ENCODE measurements at places on chromosomes 1 and 21.

DNA sequence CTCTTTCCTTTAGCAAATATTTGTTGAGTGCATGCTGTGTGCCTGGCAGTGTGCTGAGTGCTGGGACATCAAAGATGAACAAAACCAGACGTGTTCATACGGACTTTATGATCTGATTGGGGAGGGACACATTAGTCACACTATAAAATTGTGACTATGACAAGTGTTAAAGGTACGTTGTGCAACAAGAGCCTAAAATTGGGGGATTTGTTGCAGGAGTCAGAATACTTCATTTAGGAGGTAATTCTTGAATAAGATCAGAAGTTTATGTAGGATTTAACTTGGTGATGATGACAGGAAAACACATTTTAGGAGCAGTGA, 29.6 kb downstream of the B3GALT2 start:
- no peak for DNase-seq

GRCh38 chr21:36162631-36163030, 6.0 kb downstream of the DOP1B start:
- DNase-seq: no peak

DNA sequence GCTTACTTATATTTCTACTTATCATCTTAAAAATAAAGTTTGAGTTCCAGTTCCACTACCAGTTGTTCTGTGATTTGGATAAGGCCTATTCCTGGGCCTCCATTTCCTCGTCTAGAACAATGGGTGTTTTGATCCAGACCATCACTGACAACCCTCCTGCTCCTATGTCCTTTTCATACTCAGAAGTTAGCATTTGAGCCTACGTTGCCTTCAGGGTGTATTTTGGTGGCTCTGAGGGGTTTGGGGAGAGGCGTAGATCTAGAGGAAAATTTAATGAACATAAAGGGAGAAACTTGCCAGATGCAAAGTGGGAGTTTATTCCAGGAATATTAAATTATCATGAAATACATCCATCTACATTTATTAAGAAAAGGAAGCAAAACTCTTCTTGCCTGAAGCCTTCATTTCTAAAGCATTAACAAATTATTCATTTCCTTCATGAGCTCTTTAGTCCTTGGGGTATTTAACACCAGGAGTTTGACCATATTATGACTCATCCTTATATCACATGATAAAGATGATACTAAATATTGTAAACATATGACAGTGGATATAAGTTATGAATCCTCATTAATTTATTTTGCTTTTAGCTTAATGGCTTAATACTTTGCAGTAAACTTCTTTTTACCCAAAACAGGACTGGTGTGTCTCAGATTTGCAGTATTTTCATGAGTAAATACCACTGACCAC, 47.2 kb upstream of the SYT14 start:
- DNase-seq: no peak

- no peak for DNase-seq
Measured at GRCh38 chr21:31778546-31778945, 46.6 kb upstream of the SCAF4 start.

- no peak for DNase-seq
Measured at GRCh38 chr1:226021401-226021800, 22.3 kb upstream of the SDE2 start.

DNA sequence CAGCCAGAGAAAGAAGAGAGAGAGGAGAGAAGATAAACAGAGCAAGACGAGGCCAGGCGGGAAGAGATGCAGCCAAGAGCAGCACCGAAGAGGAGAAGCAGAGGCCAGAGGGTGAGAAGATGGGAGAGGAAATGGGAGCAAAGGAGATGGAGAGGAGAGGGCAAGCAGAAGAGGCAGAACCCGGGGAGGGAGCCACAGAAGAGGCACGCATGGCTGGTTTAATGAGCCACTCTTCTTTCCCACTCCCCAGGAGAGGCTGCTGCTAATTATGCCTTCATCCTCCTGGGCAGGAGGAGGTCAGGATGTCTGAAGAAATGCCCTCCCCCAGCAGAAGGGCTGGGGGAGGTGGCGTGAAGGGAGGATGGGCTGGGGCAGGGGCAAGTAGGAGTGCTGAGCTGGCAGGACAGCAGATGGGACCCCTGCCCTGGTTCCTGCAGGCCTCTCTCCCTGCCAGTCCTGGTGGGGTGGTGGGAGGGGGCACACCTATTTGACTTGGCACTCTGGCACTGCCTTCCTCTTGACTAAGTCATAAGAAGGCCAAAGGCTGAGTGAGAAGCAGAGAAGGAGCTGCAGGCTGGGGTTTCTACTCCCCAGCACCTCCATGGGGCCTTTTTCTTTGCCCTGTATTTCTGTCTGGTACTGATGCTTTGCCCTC, 32.3 kb downstream of the KIRREL1 start:
- DNase-seq: no peak

DNA sequence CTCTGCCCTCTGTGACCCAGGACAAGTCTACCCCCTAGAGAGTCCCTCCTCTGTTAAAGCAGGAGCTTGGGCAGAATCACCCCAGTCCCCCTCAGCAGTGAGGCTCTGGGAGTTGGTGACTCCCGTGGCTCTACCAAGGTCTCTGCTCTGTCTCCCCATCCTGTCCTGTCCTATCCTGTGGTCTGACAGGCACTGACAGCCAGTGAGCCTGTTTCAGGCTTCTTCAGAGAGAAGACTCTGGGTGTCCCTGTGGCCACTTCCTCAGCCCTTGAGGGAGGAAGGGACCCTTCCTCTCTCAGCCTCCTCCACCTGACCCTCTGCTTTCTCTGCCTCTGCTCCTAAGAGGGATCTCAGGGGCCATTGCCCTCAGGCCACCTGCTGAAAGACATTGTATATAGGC, 148.7 kb downstream of the FCRL5 start:
- DNase-seq: no peak

Data from activated CD8-positive, alpha-beta T cell treated with anti-CD3 and anti-CD28 coated beads for 36 hours (primary cell).